Trophoblast cell (in vitro differentiated cells and primary cell): ENCODE measurements at places on chromosomes 16 and 17.

GRCh38 chr17:14203388-14203787, 33.3 kb downstream of the CDRT15 start:
- no peak for DNase-seq

GRCh38 chr16:12150600-12150999, 174.1 kb downstream of the SNX29 start:
- DNase-seq: no peak

DNA sequence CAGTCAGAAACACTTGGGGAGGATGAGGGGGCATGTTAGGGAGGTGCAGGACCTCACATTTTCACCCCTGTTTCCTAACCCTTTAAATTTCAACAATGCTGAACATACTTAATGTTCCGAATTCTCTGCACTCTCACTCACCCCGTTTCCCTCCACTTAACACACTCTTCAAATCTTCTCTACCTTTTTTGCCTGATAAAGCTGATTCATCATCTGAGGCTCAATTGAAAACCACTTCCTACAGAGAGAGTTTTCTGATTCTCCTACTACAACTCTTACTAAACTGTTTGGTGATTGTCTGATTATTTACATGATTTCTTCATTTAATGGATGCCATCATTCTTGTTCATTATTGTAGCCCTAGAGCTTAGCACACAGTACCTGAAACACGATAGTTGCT, 42.4 kb downstream of the PCTP start:
- no peak for DNase-seq

GRCh38 chr17:28693869-28694268, 17.8 kb downstream of the PROCA1 start:
- DNase-seq: no peak

GRCh38 chr16:48394355-48394703, 9.1 kb upstream of the SIAH1 start:
- no peak for DNase-seq

GRCh38 chr16:23089111-23089510, 60.1 kb downstream of the USP31 start:
- DNase-seq: peak; percentile 9

- DNase-seq: no peak
Measured at GRCh38 chr16:12558641-12559040, 245.0 kb downstream of the CPPED1 start.

DNA sequence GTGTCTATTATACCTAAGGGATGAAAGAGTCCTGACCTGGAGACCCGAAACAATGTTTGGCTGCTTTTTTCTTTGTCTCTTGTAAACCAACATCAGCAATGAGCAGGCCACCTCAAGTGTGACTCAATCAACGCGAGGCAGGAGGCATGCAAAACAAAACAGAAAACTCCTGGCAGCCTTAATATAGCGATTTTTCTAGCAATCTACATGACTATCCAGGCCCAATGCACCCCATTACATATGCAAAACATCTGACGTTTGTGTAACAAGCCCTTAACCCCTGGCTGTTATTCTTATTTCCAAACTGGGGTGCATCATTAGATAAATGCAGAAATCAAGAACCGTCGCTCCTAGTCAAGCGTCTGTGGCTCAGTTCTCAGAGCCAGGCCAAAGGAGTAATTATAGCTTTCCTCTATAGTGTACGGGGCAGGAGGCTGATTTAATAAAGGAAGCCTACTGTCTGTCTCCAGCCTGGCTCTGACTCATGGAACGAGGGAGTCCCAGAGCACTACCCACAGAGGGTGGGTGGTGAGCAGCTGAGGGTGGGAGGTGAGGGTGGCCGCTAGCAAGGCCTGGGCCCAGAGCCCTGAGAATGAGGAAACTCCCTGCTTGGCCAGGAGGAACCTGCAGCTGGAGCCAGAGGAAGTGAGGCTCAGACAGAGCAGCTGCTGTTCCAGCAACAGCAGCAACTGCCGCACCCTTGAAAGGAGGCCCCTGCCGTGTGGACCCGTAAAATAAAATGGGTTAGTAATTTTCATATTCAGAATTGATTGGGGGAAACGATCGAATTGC, 43.9 kb downstream of the CHD9 start:
- DNase-seq: peak; percentile 85

- no peak for DNase-seq
Measured at GRCh38 chr16:80554033-80554432, 13.2 kb downstream of the DYNLRB2 start.

DNA sequence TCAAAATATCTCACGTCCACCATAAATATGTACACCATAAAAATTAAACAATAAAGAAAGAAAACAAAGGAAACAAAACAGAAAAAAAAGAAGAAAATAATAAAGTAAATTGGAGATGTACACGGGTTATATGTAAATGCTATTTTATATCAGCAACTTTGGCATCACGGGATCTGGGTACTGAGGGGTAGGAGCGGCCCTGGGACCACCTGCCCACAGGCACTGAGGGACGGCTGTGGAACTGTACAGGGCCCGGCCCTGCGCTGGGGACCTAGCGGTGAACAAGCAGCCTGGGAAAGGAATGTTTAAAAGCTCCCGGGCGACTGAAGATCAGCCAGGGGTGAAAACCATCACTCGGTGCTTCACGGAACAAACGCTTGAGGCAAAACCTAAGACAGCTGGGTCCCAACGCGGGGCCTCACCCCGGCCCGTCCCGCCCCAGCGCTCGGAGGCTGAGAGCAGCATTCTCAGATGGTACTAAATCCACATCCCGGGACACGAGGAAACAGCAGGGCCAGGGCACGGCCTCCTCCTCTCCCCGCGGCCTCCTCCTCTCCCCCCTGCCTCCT, 31.2 kb downstream of the NXN start:
- DNase-seq: peak; percentile 10

GRCh38 chr16:6019490-6019991, 921.9 kb upstream of the EEF2KMT start:
- DNase-seq: no peak

GRCh38 chr16:72164691-72165090, 7.3 kb downstream of the PMFBP1 start:
- no peak for DNase-seq

GRCh38 chr16:8572919-8573724, 17.2 kb downstream of the TMEM114 start:
- peak; percentile 20 for DNase-seq

DNA sequence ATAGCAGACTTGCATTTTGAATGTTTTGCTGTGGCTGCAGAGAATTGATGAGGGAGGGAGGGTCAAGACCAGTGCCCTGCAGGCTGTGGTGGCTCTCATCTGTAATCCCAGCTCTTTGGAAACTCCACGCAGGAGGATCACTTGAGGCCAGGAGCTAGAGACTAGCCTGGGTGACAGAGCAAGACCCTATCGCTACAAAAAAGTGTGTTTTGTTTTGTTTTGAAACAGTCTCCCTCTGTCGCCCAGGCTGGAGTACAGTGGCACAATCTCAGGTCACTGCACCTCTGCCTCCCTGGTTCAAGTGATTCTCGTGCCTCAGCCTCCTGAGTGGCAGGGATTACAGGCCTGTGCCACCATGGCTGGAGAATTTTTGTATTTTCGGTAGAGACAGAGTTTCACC, 1.9 kb upstream of the UBE2G1 start:
- DNase-seq: no peak

- peak; percentile 76 for DNase-seq
Measured at GRCh38 chr16:57795431-57795878, 6.8 kb downstream of the KIFC3 start.

DNA sequence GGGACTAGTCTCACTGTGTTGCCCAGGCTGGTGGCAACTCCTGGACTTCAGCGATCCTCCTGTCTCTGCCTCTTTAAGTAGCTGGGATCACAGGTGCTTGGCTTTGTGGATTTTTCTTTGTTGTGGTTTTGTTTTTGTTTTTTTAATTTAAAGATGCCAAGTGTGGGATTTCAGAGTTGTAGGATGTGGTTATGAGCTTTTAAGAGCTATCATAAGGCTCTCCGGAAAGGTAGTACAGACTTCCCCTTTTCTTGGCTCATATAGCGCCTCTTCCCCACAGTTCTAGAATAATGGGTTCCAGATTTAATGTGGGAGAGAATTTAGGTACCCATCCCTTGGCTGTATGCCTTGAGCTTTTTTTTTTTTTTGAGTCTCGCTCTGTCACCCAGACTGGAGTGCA, 17.1 kb downstream of the AKAP1 start:
- DNase-seq: no peak

- DNase-seq: no peak
Measured at GRCh38 chr16:63038397-63039106, 1002.3 kb upstream of the CDH8 start.

GRCh38 chr17:36545077-36545464, 352 bp downstream of the GGNBP2 start:
- no peak for DNase-seq

DNA sequence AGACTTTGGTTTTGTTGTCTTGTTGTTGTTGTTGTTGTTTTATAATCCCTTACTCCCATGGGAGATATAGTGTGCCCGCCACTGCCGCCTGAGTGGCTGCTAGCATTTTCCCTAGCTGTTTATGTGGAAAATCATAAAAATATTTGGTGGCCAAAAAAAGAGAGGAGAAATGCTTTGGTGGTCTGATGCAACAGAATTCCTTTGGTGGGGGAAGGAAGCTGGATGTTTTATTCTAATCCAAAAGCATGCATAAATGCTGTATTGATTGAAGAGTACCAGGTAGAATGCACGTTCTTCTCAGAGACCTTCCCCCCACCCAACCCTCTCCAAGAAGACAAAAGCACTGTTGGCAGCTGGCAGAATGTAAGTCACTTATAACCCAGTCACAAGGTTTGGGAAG, 93.2 kb downstream of the C17orf67 start:
- DNase-seq: no peak

- no peak for DNase-seq
Measured at GRCh38 chr17:8421571-8421970, 14.1 kb upstream of the NDEL1 start.
